ENCODE measurements at places on chromosomes 4 and X.

GRCh38 chr4:39528061-39528465 lies 824 bp upstream of the UGDH start:
- no peak for DNase-seq

DNA sequence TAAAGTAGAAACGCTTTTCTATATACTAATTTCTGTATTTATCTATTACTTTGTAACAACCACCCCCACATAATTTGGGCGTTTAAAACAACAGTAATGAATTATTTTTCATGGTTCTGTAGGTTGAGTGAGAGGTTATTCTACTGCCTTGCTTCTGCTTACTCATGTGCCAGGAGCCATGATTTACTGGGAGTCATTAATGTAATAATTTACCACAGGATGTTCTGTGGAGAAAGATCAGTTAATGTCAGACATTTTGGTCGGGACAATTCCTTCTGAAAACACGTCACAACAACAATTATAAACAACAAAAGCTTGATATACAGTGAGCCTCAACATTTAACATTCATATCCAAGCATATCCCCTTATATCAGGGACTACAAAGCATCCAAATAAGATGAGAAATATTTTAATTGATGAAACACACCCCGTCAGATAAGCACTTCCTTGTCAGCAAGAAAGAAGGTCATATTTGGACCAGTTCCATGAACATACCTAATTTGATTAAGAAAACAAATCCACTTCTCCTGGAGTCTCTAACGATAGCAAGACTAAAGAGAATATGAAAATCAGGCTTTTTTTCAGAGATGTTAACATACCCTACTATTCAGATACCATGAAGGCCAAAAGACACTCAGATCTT lies 238.5 kb downstream of the PRDM5 start:
- peak; percentile 56 for DNase-seq

- no peak for DNase-seq
Observed at GRCh38 chr4:105236202-105236915, 89.7 kb downstream of the TET2 start.

DNA sequence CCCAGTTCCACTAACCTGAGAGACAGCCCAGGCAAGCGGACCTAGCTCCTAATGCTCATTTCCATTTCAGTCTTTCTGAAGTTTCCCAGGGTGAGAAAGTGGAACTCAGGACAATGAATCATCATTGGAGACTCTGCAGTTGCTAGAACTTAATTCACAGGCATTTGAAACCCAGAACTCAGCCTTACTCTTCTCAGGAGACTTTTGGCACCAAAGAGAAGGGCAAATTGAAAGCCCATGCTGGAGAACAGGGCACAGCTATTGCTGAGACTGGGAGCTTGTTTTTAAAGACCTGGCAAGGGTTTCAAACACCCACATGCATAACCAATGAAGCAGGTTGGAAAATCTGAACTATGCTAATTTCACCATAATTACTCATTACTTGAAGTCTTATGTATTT lies 36.0 kb downstream of the BST1 start:
- no peak for DNase-seq

DNA sequence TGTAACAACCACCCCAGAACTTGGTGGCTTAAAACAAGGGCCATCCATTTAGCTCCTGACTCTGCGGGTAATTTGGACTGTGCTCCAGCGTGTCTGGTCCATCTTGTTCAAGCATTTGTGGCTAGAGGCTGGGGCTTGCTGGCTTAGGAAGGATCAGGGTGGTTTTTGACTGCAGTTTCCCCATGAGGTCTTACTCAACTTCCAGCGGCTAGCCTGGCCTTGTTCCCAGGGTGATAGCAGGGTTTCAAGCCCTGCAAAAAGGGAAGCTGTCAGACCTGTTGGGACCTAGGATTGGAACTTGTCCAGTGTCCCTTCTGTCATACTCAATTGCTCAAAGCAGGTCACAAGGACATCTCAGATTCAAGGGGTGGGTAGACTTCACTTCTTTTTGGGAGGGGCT lies 205.9 kb downstream of the STIM2 start:
- DNase-seq: no peak

GRCh38 chr4:143188136-143189088 lies 3.7 kb downstream of the USP38 start:
- DNase-seq: no peak

DNA sequence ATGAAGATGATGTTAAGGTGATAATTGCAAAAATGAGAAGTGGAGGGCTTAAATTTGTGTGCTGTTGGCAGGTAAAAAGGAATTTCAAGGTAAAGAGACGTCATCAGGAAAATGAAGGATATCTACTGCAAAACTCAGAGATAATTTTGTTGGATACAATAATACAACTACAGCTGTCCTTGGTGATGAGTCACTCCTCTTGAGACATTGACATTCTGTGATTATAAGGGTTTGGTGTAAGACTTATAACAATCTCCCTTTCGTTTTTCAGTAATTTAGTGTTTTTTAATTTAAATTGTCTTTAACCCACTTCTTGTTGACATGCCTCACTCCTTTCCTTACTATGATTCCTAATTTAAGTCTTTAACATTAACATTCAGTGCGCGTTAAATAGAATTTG lies 1074.1 kb upstream of the SLIT2 start:
- no peak for DNase-seq

- DNase-seq: no peak
Observed at GRCh38 chrX:54695231-54695630, 102.8 kb downstream of the ITIH6 start.

DNA sequence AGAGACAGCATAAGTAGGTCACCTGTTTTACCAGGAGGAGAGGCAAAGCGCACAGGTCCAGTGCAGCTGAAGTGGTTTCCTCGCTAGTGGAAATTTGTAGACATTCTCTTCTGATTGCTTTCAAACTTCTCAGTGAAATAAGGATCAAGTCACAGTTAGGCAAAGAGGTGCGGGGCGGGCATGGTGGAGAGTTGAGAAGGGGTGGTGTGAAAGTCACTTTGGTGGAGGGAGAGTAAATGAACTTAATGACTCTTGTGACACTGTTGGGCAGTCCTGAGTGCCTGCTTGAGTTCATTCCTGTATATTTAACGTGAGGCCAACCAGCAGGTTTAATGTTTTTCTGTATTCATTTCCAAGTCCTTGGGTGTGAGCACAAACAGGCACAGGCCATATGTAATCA lies 235.6 kb downstream of the TRIML1 start:
- no peak for DNase-seq

GRCh38 chrX:110310000-110310790 lies 7.7 kb downstream of the AMMECR1 start:
- DNase-seq: no peak

- no peak for DNase-seq
Observed at GRCh38 chr4:187666697-187667494, 328.7 kb upstream of the ZFP42 start.

- DNase-seq: no peak
Observed at GRCh38 chrX:21865436-21865835, 9.6 kb downstream of the YY2 start.

DNA sequence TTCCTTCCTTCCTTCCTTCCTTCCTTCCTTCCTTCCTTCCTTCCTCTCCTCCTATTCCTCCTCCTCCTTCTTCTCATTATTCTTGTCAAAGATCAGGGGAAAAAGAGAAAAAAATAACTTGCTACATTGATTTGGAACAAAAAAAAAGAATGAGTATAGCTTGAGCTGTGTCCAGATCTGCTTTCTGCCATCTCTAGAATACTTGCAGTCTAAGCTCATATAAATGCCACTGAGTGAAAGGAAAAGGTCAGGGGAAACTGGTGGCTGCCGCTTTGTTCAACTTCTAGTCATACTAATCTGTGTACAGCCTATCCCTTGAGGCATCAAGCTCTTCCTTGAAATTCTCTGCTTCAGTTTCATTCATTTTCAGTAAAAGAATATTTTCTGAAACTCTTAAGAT lies 28.3 kb upstream of the EPHA5 start:
- DNase-seq: no peak

DNA sequence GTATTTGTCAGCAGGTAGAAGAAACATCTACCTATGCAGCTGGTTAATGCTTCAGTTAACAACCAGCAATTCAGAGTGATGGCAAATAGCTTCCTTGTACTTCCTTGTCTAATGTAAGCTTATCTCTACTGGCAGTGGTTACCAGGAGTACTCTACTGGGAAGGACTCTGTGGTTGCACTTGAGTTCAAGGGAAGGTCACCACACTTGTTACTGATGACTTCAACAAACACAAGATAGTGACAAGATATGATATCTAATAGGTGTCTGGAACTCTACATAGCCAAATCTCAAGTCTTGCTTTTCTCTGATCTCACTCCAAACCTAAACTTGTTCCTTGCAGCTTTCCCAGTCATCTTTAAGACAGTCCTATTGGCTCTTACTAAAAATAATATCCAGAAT lies 1644.9 kb upstream of the TENM3 start:
- no peak for DNase-seq

DNA sequence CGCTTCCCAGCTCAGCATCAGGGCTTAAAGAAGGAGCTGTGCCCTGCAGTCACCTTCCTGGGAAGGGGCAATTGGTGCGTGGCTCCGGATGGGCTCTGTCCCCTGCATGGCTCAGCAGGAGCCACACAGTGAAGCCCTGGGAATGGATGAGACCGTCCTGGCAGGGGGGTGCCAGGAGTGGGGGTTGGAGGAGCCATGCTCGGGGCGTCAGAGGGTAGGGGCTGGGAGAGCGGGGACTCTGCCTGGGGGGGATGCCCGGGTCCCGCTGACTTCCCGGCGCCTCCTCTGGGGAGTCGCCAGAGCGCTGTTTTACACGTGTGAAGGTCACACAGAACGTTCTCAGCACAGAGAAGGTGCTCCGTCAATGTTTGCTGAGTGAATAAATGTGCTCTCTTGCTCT lies 184.1 kb downstream of the AFAP1 start:
- no peak for DNase-seq

DNA sequence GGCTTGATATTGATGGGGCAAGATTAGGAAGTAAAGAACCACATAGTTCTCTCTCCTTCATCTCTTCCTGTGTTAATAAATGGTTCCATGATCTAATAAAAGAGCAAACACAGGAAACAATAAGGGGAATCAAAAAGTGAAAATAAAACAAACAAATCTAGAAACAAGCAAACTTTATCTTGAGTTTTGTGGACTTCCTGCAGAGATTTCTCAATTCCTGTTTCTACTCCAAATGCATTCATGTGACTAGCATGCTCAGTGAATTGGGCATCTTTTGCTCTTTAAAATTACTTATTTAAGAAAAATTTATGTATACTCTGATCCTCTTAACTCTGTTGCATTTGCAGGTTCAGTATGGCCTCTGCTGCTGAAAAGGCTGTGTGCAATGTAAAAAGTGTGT lies 682.0 kb downstream of the KCTD8 start:
- no peak for DNase-seq
